ENCODE measurements at places on chromosomes 16 and 17.

DNA sequence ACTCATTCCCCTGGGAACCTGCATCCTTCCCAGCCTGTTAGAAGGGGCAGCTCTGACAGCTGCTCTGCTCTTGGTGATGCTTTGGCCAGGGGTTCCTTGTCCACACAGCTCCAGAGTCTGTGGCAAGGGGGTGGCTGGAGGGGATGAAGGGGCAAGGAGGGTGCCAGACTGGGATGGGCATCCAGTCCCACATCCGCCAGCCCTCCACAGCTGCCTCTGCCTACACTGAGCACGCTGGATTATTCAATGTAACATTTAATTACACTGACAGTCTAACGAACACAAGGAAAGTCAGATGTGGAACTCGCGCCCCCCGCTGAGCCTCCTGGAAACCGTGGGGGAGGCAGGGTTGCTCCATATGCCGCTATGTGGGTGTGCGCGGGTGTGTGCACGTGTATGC is 101.1 kb downstream of the C16orf78 start:
- no peak for DNase-seq

- no peak for DNase-seq
Measured at GRCh38 chr16:27182906-27183405, 20.4 kb upstream of the KDM8 start.

DNA sequence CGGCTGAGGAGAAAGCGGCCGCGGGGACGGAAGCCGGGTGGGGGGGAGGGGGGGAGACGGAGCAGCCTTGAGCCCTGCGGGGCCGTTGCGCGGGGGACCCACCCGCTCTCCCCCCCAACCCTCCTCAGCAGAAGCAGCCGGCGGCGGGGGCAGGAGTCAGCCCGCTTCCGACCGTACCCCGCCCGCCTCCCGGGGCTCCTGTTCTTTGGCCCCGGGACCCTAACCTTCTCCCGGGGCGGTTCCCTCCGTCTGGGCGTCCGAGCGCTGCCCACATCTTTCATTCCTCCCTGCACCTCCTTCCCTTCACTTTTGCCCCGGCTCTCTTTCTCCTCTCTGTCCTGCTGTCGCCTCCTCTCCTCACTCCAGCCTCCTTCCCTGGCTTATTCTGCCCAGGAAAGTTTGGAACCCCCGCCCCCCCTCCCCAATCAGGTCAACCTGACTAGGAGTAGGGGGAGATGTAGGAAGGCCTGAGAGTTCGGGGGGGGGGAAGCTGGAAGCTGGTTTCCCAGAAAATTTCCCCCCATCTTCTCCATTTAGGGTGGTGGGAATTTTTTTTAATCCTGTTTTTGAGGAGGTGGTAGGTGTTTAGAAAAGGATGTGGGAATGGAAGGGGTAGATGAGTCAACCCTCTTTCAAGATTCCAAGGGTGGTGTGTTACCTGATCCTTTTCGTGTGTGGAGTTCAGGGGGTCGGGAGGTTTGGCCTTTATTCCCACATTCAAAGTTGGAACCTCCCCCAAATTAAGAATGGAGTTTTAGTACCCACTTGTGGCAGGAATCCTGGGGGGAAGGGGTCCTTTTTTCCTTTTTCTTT is 427 bp upstream of the NLK start:
- no peak for DNase-seq

- no peak for DNase-seq
Measured at GRCh38 chr17:81398832-81399411, 3.7 kb downstream of the BAHCC1 start.

DNA sequence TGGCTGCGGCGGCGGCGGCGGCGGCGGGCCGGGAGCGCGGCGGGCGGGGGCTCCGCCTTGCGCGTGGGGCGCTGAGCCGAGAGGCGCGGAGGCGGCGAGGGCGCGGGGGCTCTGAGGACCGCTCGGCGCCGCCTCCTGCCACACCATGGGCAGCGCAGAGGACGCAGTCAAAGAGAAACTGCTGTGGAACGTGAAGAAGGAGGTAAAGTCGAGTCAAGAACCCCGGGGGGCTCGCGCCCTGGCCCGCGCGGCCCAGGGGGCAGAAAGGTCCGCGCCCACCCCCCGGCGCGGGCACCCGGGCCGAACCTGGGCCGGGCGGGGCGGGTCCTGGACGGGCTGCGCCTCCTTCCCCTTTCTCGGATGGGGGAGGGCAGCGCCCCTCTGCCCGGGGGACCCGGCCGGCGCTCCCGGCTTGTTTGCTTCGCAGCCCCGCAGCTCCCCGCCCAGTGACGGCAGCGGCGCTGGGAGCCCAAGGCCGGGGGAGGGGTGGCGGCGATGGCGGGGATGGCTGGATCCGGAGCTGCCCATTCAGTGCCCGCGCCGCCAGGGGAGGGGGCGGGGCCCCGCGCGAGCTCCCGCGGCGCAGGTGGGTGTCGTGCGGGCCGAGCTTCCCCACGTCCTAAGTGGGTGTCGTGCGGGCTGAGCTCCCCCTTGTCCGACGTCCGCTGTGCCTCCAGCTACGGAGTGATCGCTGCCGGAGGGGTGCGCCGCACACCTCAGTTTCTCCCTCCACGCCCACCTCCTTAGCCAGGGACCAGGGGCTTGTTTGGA is 428 bp downstream of the SGSM2 start:
- no peak for DNase-seq

DNA sequence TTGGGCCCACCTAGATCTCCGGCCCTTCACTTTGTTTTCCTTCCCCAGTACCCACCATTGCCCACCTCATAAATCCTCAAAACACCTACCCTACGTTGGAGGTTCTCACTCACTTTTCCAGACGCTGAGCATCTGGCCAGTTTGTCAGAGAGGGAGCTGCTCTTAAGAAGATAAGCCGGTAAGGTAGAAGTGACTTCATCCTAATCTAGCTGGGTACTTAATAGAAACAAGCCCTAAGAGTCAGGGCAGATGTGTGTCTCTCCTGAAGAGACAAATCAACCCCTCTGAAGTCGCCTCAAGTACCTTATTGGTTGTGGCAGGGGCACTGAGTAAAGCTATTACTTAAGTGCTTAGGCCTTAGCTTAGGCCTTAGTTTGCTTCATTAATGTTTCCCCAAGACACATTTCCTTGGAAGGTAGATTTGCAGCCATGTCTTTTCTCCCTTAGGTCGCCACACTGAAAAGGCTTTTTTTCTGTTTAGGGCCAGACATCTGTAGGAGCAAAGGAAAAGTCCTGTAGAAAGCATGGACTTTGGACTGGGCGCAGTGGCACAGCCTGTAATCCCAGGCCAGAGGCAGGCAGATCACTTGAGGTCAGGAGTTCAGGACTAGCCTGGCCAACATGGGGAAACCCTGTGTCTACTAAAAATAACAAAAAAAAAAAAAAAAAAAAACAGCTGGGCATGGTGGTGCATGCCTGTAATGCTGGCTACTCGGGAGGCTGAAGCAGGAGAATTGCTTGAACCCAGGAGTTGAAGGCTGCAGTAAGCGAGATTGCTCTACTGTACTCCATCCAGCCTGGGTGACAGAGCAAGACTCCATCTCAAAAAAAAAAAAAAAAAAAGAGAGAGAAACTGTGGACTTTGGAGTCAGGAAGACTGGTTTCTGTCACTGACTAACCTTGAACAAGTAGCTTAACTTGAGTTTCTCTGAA is 1.0 kb downstream of the TACO1 start:
- no peak for DNase-seq

- DNase-seq: no peak
Measured at GRCh38 chr16:48433116-48433849, 48.1 kb upstream of the SIAH1 start.

GRCh38 chr17:7347630-7348477 is 4.1 kb upstream of the KCTD11 start:
- DNase-seq: no peak

DNA sequence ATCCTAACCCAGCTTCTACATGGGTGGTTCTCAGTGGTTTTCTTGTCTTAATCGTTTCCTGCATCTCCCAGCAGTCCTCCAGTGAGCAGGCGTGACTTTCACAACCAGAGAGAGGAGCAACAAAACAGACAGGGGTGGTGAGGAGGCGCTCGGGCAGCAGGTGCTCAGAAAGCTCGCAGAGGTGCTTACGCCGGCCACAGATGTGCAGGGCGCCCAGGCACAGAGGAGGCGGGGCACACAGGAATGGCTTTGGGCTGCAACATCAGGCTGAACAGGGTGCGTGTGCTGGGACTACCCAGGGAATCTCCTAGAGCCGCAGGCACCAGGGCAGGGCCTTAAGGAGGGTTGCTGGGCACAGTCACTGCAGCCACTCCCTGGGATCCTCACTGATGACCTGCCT is 32.6 kb downstream of the KLHDC4 start:
- no peak for DNase-seq

DNA sequence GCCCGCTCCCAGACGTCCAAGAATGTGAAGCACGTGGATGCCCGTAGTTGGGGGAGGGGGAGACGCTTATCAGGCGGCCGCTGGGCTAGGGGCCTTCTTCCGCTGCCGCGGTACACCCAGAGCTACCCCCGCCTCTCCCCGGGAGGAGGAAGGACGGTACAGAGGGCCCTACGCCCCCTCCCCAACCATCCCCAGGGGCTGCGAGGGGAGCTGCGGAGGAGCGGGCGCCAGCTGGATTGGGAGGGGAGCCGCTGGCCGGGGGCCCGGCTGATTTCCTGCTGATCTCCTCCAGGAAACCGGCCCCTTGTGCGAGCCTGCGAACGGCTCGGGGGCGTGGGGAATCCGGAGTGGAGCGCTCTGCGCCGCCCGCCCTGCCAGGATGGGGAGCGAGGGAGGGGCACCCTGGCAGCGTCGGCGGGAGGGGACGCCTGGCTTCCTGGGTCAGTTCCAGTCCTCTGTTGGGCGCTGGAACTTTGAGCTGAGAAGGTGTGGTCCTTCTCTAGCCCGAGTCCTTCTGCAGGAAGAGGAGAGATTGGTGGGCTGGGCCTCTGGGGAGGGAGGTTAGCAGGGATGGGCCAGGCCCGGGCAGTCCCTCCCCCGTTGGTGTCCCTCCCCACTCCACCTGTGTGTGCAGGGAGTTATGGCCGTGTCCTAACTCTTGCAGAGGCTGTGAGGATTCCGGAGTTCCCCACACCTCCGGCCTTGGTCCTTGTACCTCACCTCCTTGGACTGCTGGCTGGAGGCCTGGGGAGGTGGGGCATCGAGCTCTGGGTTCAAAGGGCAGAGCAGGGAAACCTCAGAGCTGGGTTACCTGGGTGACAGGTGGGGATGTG is 19.2 kb downstream of the GJD3 start:
- DNase-seq: no peak

DNA sequence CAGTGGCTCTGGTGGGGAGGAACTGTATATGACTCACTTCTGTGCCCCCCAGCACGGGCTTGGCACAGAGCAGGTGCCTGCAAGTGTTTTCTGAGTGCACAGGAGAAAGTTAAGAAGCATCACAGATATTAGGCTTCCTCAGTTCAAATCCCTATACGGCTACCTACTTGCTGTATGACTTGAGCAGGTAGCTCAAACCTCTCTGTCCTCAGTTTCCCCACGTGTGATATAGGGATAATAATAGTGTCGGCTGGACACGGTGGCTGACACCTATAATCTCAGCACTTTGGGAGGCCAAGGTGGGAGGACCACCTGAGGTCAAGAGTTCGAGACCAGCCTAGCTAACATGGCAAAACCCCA is 95.7 kb downstream of the C16orf78 start:
- DNase-seq: no peak

DNA sequence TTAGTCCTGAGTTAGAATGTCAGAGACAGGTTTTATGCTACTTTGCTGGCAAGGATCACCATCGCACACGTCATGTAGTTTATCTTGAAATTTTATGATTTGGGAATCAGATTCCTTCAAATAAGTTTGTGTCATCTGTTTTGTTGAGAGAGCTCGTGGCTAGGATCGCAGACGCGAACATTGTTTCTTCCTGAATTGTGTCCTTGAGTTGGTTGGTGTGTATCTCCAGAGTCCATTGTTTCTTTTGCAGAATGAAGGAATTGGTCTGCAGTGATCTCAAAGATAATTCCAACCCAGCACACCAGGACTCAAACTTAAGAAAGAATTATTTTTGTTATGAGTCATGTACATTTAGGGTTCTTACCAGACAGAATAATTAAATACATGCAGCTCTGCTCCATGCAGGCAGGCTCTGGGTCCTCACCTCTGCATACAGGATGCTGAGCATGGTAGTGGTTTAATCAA is 51.6 kb downstream of the PRKCA start:
- no peak for DNase-seq

- DNase-seq: no peak
Measured at GRCh38 chr17:20273741-20274500, 193.4 kb downstream of the LGALS9B start.

DNA sequence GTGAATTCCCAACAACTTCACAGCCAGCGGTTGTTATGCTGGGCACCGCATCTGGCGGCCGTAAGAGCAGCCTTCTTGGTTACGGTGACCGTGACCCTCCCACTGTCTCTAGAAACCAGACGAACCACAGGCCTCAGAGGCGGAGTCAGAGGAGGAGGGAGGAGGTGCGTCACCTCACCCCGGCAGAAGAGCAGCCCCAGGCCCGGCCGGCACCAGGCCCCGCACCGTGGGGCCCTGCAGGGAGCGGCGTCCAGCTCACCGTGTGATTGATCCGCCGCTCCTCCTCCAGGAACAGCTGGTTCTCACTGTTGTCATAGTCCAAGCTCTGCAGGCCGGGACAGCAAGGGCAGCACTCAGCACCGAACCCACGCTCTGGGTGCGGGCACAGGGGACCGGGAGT is 13.7 kb downstream of the CLCN7 start:
- no peak for DNase-seq

DNA sequence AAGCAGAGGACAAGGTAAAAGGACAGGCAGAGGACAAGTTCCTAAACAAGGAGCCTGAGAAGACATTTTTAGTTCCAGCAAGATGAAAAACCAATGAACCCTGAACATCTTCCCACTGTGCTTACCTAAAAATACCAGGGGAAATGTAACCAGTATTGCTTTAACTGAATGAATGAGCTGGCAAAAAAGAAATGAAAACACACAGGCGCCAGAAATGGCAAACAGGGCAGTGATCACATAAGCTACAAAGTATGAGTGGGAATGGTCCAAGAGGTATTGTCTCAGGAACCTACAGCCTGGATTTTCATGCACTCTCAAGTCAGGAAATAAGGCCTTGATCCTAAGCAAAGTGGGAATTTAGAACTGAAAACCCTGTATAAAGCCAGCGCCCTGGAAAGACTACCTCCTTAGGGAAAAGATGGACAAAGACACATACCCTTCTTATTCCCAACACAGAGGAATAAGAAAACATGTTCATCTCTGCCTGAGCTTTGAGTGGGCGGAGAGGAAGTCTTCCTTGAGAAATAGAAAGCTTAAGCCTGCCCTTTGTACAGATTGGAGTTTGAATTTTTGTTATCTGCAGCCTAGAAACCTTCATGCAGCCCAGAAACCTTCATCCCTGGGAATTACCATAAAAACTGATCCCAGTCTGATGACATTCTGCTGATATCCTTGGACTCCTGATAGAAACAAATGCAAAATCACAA is 2.1 kb downstream of the CMTM2 start:
- DNase-seq: no peak

GRCh38 chr16:91484-91883 is 13.5 kb downstream of the MPG start:
- no peak for DNase-seq

GRCh38 chr17:42669977-42670788 is 6.6 kb downstream of the PLEKHH3 start:
- no peak for DNase-seq

DNA sequence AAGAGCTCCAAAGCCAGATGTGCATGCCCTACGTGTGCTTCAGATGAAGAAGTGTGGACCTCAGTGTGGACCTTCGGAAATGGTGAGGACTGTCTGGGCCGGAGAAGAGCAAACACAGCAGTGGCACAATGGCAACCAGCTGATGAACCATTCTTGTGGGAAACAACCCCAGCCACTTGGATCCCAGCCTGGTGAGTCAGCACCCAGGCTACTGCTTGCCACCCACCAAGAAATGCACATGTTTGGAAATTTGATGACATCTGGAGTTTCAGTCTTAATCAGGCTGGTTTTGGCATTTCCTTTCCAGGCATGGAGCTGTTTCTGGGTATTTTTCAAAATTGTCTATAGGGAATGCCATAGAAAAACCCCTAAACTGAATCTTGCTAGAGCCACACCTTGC is 42.7 kb downstream of the DYNLRB2 start:
- no peak for DNase-seq
